ENCODE measurements at places on chromosomes 2 and 18. TPM values are rescaled to one million over a fixed set of nuclear protein-coding genes. Genes with fewer than 3 reads are reported as not detected.

GRCh38 chr2:11121823-11122155, 33.5 kb upstream of the SLC66A3 start:
- DNase-seq = no peak

- DNase-seq = no peak
Observed at GRCh38 chr2:33110461-33110860, 163.7 kb downstream of the LTBP1 start.

- DNase-seq = no peak
Observed at GRCh38 chr18:22856870-22857269, 76.3 kb upstream of the RBBP8 start.

DNA sequence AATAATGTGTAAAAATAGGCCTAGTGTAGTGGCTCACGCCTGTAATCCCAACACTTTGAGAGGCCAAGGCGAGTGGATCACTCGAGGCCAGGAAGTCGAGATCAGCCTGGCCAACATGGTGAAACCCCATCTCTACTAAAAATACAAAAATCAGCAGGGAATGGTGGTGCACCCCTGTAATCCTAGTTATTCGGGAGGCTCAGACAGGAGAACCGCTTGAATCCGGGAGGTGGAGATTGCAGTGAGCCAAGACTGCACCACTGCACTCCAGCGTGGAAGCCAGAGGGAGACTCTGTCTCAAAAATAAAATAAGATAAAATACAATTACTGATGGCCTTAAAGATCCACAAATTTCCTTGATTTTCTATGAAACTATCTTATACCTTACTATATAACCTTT, 3.8 kb downstream of the ATF2 start:
- DNase-seq = no peak

DNA sequence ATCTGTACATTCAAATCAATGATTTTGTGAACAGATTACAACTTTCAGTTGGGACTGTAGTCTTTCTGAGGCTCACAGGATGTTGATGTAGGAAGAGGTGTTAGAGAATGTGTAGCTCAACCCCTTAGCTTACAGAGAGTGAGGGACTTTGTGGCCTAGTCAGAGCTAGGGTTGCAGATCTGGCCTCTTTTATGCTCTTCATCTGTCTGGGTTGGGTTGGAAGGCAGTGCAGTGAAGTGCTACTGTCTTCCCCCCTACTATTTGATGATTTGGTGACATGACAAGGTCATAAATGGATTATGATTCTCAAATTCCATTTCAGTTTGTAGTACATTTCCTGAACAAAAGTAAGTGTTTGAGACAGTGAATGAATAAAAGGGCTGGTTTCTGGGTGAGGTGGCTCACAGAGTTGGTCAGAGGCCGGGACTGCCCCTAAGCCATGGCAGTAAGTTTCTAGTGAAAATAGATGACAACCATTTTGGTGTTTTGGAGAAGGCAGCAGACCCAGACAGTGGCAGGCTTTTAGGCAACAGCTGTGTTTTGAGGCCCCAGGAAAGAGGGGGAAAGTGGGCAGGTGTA, 21.6 kb downstream of the MAP4K4 start:
- no peak for DNase-seq

DNA sequence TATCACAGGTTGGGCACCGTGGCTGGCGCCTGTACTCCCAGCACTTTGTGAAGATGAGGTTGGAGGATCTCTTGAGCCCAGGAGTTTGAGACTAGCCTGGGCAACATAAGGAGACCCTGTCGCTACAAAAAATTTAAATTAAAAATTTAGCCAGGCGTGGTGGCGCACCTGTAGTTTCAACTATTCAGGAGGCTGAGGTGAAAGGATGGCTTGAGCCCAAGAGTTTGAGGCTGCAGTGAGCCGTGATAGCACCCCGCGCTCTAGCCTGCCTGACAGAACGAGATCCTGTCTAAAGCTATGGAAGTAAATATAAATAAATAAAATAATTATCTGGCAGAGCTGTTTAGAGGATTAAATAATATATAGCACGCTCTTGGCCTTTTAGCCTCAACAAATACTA, 1.4 kb upstream of the SH3RF3 start:
- DNase-seq = peak; percentile 54

- no peak for DNase-seq
Observed at GRCh38 chr18:76436342-76436741, 58.7 kb downstream of the ZNF516 start.

GRCh38 chr18:49878567-49879270, 65.4 kb upstream of the ACAA2 start:
- DNase-seq = no peak

The CDH19 gene
- total RNA-seq = 7.8 TPM

The GLS gene
- 425 TPM for total RNA-seq

The COL3A1 gene
- 673 TPM for total RNA-seq

Measured in aorta (tissue), 5 donors.